HTR-8/SVneo (cell line): ENCODE measurements at places on chromosomes 1 and 21.

GRCh38 chr1:88612773-88613172 lies 71.3 kb upstream of the PKN2 start:
- DNase-seq, result no peak

DNA sequence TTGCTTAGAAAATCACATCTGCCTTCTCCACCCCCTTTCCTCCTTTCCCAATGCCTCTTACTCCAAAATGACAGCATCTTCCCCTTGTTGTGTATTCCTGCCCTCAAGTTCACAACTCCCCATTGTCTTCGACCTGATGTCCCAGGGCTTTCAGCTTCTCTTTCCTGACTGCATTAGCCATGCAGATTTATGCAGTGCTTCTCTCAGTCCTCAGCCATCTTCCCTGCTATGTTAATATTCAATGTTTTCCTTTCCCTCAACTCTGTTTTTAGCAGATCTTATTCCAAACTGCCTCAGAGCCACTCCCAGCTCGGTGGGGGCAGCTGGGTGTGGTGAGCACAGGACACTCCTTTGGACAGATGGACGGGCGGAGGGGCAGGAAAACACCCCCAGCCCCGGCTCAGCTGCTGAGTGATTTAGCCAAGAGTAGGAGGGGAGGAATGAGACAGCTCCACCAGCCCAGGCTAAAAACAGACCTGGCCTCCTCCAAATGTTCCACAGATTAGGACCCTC lies 71.0 kb downstream of the CD2 start:
- no peak for DNase-seq

DNA sequence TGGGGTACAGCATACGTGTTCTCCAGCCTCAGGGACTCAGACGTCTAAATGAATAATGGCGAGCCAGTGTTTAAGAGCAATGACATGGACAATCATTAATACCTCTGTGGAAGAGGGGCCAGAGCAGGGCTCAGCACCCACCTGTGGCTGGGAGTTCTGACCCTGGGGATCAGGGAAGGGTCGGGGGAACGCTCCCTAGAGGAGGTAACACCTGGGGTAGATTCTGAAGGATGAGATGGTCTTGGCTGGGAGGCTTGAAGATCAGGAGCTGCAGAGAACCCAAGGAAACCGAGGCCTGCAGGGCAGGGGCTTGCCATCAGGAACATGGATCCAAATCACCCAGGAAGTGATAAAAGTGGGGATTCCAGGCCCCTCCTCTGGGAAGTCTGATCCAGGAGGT lies 138.2 kb upstream of the RUNX3 start:
- DNase-seq, result no peak

DNA sequence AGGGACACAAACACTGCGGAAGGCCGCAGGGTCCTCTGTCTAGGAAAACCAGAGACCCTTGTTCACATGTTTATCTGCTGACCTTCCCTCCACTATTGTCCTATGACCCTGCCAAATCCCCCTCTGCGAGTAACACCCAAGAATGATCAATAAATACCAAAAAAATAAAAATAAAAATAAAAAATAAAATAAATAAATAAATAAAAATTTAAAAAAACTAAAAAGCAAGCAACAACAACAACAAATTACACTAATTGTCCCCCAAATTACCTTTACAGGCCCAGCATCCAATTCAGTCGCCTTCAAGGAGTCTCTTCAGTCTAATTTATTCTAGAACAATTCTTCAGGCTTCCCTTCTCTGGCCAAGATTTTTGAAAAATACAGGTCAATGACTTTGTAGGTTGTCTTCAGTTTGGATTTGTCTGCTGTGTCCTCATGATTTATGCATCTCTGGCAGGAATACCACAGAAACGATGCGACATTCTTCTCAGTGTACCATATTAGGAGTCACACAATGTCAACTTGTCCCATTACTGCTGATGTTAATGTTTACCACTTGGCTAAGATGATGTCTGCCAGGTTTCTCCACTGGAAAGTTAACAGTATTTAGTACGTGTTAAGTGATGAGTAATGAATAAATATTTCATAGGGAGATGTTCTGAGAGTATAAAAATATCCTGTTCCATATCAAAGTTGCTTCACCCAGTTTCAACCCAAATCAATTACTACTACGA lies 20.3 kb upstream of the BMP8B start:
- DNase-seq, result no peak

- DNase-seq, result no peak
These were observed 22.1 kb upstream of the POU2F1 start for GRCh38 chr1:167198518-167199133.

DNA sequence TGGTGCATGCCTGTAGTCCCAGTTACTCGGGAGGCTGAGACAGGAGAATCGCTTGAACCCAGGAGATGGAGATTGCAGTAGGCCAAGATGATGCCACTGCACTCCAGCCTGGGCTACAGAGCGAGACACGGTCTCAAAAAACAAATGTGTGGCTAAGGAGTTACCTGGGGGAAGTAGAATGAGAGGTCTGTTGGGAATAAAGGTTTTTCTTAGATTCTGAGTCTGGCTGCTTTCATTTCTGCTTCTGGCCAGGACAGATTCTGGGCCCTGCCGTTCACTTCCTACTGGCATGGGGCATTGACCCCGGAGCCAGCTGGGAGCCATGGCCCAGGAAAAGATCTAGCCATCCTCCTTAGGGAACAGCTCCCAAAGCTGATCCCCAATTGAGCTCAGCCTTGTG lies 420 bp upstream of the DCDC2B start:
- DNase-seq, result no peak

DNA sequence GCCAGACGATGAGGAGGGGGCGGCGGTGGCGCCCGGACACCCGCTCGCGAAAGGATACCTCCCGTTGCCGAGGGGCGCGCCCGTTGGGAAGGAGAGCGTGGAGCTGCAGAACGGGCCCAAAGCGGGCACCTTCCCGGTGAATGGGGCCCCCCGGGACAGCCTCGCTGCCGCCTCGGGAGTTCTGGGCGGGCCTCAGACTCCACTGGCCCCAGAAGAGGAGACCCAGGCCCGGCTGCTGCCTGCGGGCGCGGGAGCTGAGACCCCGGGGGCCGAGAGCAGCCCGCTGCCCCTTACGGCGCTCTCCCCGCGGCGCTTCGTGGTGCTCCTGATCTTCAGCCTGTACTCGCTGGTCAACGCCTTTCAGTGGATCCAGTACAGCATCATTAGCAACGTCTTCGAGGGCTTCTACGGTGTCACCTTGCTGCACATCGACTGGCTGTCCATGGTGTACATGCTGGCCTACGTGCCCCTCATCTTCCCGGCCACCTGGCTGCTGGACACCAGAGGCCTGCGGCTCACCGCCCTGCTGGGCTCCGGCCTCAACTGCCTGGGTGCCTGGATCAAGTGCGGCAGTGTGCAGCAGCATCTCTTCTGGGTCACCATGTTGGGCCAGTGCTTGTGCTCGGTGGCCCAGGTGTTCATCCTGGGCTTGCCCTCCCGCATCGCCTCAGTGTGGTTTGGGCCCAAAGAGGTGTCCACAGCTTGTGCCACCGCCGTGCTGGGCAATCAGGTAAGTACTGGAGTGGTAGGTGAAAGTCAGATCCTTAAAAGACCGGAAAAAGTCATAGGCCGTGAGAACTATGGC lies 588 bp downstream of the FLVCR1 start:
- DNase-seq, result peak; percentile 32

GRCh38 chr21:37264808-37265207 lies 2.3 kb downstream of the VPS26C start:
- no peak for DNase-seq

DNA sequence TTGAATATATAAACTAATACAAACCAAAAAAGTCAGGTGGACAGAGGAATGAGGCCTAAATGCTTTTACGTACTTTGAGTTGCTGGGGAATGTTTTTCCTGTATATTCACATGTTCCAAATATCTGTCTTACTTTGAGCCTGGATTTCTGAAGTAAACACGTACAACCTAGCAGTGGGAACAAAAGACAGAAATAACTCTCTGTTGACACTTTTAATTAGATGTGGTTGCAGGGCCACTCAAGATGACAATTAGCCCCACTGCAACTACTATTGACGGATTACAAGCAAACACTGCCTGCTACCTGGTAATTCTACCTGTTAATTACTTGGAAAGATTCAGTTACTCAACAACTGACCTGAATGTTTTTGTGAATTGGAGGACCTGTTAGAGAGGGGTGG lies 196.9 kb downstream of the TTLL7 start:
- DNase-seq, result no peak

- DNase-seq, result no peak
These were observed 3.6 kb downstream of the NECAP2 start for GRCh38 chr1:16443975-16444770.

GRCh38 chr1:26555550-26555981 lies 26.0 kb downstream of the RPS6KA1 start:
- DNase-seq, result no peak

DNA sequence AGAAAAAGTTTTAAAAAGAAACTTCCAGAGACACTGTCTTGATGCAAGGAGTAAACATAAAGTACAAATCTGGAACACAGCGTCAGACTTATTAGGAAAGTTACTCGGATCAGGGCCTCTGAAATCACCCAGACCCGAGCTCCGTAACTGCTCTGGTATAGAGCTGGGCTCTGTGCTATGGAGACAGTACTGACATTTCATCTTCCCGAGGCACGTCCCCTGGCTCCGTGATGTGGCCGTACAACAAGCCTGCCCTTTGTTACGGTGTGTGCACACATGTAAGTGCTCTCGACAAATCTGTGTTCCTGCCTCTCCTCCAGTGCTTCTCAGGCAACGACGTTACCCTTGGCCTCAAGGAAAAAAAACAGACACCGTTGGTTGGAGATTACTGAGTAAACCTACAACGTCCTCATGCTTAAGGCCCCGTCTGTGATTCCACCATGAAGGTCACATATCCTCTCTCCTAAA lies 107.0 kb upstream of the IRF2BP2 start:
- DNase-seq, result no peak

DNA sequence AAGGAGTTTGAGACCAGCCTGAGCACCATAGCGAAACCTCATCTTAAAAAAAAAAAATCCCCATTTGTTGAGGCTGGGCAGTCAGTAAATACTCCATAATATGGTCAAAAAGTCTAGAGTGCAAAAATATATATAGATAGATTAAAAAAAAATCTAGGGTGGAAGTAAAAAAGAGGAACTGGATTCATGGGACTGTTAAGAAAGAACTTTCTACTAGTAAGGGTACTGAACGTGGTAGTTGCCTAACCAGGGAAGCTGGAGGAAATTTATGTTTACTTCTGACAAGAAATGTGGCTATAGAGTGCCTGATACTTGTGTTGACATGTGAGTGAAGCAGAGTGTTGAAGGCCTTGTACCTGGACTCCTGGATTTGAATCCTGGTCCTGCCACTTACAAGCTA lies 265.9 kb upstream of the FAM78B start:
- DNase-seq, result no peak

DNA sequence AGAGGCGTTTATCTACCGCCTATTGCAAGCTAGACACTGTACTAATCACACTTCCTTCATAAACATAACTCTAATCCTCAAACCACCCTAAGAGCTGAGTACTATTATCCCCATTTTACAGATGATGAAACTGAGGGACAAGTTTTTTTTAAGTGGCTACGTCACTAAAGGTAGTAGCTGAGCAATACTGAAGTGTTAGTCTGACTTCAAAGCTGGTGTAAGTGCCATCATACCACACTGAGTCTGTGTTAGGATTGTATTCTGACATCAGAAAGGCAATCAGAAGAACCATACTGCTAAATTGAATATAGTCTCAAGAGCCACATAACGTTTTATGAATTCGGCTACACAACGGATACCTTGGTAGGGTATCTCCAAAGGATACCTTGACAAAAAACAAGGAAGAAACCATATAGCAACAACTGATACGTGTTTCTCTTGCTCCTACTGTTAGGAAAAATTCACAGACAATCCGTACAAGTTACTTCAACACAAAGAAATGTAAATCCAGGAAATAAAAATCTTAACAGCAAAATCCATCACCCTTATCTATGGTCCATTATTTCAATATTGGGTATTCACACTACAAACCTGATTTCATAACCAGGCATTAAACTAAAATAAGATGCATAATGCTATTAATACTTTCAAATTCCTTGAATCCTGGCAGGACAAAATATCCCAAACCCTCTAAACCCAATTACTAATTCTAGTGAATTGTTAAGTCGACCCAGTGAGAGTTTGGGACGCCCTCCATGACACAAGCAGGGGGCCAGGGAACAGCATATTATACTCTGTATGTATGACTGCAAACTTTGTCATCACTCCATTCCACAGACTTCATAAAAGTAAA lies 1.6 kb downstream of the TP53BP2 start:
- no peak for DNase-seq

GRCh38 chr1:185396126-185396525 lies 79.1 kb upstream of the IVNS1ABP start:
- DNase-seq, result no peak

- DNase-seq, result no peak
These were observed 175.3 kb downstream of the GALNT2 start for GRCh38 chr1:230242326-230242725.

GRCh38 chr1:235583511-235584001 lies 66.0 kb downstream of the GNG4 start:
- DNase-seq, result no peak

DNA sequence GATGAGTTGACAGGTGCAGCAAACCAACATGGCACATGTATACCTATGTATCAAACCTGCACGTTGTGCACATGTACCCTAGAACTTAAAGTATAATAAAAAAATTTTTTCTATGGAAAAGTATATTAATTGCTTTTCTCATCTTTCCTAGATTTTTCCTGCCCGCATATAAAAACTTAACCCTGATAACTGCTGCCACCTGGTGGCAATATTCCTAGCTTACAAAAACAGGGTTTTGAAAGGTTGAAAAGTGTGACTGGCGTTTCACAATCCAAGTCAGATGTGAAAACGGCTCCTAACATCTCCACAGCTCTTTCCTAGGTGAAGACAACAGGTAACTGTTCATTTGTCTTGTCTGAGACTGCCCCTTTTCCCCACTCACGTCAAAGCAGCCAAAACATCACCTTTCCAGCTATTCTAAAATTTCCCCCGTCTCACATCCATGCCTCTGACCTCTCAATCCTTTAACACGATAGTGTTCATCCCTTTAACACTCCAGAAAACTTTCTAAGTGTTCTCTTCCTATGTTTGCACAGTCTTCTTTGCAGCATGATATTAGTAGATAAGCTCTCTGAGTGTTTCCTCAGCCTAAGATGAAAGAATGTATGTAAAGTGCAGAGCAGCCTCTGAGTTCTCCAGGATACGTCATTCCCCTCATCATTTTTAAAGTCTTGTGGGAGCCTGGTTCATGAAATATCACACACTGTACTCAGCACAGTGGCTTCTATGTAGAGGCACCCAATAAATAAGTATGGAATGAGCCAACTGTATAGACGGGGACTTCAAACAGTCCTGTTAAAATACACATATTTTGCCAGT lies 27.5 kb downstream of the OVGP1 start:
- peak; percentile 17 for DNase-seq

- no peak for DNase-seq
These were observed 201.2 kb downstream of the TOMM20 start for GRCh38 chr1:234927312-234927970.

DNA sequence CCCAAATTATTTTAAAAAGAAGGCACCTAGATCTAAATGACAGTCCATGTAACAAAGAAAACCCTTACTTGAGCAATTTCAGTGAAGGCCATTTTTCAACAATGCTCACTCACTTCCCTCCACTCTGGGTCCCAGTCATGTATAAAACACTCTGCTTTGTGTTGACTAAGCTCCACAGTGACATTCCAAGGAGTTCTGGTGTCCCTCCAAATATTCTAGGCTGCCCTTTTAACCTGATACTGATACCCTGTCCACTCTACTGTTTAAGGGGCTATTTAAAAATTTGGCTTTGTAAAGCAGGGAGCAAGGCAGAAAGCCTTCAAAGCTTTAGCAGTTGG lies 73.6 kb downstream of the GNG12 start:
- no peak for DNase-seq
